ENCODE measurements at places on chromosomes 1 and 21.

DNA sequence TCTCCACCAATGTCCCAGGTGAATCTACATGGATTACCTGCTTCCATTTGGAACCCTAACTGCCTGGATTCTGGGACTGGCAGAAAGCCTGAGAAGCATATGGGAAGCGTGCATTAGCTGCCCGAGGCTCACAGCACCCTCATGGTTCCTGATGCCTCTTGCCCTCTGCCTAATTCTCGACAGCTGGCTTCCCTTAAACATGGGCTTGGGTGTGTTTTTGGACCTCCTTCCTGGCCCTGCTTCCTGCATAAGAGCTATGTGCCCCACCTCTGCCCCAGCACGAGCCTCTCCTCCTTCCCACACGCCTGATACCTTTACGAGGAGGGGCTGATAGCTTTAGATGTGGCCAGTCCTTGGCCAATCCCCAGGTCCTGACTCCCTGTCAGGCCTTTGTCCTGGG, 152.4 kb upstream of the HMGB4 start:
- no peak for DNase-seq

DNA sequence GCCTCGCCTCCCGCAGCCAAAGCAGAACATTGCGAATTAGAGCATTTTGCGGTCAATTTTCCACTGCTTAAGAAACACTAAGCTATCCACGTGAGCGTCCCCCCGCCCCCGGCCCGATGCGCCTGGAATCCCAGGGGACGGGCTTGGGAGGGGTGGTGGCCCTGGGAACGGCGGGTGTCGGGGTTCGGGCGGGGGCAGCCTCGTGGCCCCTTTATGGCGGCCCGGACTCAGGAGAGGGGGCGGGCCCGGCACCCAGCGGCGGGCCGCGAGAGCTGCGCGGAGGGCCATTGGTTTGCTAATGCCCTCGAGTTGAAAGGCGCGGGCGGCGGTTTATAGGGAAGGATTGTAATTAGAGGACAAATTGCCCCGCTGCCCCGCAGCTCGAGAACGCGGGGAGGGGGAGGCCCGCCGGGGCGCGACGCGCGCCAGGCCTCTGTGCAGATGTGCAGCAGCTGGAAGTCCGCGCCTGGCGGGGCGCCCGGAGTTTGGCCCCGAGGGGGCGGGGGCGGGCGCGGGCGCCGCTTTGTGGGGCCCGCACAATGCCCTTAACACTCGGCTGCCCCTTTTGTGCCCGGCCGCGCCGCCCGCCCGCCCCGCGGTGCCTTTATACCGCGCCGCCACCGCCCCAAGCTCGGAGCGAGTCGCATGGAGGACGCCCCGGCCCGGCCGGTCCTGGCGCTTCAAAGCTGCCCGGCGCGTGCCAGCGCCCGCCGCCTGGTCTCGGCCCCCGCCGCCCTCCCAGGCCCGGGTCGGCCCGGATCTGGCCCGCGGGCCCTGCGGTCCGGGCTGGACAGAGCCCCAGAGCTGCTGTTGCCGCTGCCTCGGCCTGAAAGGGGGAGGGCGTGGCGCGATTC, 1.9 kb upstream of the HES3 start:
- no peak for DNase-seq

DNA sequence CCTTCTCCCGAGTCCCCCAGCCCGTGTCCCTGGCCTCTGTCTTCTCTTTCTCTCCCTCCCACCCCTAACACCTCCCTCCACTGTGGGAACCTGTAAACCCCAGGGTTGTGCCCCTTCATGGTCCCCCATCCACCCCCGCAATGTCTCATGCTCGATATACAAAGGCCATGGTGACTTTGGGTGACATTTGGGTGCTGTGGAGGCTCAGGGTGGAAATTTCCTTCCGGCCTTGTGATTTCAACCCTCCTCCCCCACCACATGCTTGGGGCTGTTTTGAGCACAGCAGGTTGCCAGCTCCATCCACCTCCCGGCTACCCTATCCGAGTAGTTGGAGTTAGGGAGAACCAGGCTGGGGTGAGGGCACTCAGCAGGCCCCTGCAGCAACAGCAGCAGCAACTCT, 25.7 kb upstream of the VPS13D start:
- DNase-seq = no peak

DNA sequence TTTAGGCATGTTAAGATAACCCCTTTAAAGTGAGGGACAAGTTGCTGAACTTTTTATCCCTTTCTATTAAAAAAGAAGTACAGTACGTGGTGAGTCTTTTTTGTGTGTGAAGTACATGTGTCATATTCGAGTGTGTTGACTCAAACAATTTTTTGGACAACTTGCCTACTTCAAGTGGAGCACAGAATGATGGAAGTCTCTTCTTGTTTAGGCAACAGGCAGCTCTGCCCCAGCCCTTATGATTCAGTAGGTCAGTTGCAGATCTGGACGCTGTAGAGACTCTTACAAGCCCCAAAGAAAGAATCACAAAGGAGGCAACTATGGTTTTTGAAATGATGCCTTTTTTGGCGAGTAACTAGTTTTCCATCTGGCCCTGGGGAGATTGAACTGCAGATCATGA, 14.4 kb upstream of the ZFP69B start:
- no peak for DNase-seq

GRCh38 chr1:21783679-21784603, 992 bp upstream of the USP48 start:
- DNase-seq = no peak

- DNase-seq = no peak
Measured at GRCh38 chr1:206081856-206082255, 28.9 kb downstream of the RHEX start.

- no peak for DNase-seq
Measured at GRCh38 chr1:99525331-99525730, 120.6 kb upstream of the PALMD start.

DNA sequence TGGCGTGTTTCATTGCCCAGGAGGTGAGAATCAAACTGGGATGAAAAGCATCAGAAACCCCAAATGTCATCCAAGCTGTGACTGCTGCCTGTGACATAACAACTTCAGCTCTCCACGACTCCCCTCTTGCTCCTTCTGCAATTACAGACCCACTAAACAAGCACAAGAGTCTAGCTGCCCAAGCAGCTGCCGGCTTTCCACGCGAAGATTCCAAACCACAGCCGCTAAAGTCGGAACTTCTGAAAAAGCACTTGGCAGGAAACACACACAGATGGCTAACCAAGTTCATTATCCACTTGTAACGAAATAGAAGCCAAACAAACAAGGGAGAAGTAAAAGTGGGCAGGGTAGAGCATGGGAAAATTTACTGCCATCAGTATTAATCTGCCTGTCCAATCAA, 198.1 kb downstream of the SLC35F3 start:
- DNase-seq = no peak

DNA sequence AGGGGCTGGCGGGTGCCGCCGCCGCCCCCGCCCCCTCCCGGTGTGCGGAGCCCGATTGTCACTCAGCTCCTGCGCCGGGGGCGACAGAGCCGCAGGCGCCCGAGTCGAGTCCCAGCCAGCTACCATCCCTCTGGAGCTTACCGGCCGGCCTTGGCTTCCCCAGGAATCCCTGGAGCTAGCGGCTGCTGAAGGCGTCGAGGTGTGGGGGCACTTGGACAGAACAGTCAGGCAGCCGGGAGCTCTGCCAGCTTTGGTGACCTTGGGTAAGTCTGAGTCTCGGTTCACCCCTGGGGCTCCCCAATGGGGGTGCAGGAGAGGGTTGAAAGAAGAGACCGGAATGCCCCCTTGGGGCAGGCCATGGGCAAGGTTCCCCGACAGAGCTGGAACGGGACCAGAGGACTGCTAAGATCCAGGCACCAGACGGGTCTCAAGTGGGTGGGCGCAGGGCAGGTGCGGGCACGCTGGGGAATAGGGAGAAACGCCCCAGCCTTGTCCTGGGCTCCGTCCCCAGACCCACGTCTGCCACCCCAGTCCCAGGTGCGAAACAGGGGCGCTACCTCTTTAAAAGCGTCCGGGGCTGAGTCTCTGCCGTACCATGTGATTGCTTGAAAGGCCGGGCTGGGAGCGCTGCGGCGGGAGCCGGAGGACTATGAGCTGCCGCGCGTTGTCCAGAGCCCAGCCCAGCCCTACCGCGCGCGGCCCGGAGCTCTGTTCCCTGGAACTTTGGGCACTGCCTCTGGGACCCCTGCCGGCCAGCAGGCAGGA, at the start of gene ADORA1:
TSS of gene ADORA1 (plus strand) at position 61 of the 765 bp plus-strand sequence. CDS start 1,116 bp downstream, outside the sequence.
- DNase-seq = no peak

GRCh38 chr1:225482421-225482950, 54.6 kb upstream of the LBR start:
- DNase-seq = no peak

DNA sequence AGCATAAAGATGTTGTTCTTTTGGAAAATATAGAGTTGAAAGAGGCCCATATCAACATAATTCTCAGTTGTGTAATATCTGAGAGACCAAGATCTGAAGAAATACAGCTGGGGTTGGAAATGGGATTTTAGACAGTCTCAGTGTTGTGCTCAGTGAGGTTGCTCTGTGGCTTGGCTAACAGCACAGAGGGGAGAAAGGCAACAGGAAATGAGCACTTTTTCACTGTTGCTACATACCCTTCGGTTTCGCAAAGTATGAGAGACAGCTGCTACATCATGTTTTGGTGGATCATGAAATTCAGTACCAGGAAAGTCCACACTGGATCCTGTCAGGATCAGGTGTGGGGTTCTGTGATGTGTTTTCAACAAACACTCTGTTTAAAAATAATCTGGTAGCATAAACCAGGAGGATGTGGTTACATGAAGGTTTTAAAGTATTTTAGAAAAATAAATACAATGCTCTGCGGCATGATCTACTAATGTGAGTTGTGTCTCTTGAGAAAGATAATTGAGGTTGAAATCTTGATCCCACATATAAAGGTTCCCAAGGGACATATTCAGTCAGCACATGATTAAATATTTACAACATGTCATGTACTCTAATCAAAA, 7.0 kb upstream of the GPR88 start:
- DNase-seq = peak; percentile 17

- no peak for DNase-seq
Measured at GRCh38 chr1:62897788-62898187, 113.9 kb downstream of the ATG4C start.

DNA sequence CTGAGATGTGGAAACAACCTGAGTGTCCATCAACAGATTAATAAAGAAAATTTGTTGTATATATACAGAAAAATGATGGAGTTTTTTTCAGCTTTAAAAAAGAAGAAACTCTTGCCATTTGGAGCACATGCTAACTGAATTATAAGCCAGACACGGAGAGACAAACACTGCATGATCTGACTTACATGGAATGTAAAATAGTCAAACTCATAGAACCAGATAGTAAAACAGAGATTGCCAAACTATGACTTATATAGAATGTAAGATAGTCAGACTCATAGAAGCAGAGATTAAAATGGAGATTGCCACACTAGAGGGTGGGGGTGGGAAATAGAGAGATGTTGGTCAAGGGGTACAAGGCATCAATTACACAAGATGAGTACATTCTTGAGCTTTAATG, 1786.6 kb downstream of the PLA2G4A start:
- DNase-seq = no peak

- no peak for DNase-seq
Measured at GRCh38 chr21:35220301-35220700, 171.2 kb upstream of the RUNX1 start.

DNA sequence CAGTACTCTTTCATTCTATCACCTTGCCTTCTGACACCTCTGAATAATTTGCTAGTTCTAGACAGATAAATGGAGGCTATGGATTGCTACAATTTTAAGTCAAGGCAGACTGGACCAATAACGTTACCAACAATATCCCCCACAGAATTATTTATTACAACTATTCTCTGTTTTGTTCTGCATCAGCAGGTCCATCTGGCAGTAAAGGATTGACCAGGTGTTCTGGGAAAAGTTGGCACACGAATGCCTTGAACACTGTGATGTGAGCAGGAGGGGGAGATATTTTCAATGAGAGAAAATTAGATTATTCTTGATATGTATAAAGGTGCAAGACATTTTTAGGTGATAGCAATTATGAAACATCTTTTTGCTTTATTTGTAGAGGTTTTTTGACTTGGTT, 718.8 kb upstream of the TMPRSS15 start:
- no peak for DNase-seq

- DNase-seq = peak; percentile 19
Measured at GRCh38 chr21:25708467-25709065, 26.1 kb downstream of the ATP5PF start.

DNA sequence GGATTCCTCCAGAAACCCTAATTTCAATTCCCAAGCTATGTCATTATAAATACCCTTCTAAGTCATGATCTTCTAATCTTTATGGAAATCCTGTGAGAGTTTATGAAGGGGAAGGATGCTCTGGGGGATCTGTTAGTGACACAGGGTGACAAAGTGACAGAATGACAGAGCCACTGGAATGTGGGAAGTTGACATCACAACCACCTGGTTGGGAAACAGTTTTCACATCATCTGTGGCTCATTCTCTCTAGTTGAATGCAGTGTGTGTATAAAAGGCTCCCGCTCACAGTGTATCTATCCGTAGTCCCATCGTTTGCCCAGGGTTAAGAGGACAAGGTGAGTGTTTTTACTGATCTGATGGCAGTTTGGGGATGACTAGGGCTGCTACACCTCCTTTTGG, at the start of gene LCE7A:
TSS of gene LCE7A (plus strand) at position 301 of the 400 bp plus-strand sequence. CDS start 702 bp downstream, outside the sequence.
- no peak for DNase-seq

- DNase-seq = no peak
Measured at GRCh38 chr1:182083851-182084486, 22.5 kb upstream of the ZNF648 start.

DNA sequence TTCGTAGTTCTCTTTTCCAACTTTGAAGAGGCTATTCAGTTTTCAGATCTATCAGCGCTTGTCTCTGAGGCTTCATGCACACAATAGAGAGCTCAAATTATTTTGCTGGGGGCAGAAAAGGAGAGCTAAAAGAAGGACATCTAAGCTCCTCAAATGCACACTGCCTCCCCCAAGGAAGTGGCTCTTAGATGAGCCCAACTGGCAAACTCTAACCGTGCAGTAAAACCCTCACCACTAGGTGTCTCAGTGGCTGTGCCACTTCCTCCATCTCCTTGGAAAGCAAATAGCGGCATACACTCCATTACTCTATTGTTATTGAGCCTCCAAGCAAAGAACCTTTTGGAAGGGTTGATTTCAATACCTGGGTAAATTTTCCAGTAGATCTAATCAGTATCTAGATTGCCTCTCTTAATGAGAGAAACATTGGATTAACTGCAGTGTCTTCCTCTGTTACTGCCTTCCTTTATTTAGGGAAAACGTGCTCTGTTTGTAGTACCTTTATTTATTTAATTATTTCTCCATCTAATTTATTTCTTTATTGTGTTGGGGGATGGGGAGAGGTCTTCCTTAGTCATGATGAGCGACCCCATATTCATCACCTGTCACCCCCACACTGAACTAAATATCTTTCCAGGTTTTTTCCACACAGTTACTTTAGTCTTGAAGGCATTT, 9.2 kb upstream of the SFPQ start:
- peak; percentile 64 for DNase-seq
